ENCODE measurements at places on chromosomes 13 and 19.

GRCh38 chr19:3987619-3988371, 2.5 kb upstream of the EEF2 start:
- peak; percentile 79 for DNase-seq

DNA sequence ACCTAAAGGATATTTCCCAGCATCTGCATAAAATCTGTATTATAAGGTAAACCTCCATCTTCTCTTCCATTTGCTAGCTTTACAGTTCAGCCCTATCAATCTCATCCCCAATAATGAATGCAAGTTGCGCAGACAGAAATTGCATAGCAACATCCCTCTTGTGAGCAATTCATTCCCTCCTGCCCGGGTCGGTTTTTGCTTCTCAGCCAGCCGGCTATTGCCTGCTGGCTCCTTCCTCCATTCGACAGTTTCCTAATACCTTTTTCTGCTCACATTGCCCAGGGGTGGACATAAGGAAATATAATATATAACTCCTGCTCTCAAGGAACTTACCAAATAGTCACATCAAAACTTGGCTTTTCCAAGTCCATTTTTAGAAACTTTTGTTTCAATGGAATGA, 125.2 kb downstream of the FGF9 start:
- no peak for DNase-seq

DNA sequence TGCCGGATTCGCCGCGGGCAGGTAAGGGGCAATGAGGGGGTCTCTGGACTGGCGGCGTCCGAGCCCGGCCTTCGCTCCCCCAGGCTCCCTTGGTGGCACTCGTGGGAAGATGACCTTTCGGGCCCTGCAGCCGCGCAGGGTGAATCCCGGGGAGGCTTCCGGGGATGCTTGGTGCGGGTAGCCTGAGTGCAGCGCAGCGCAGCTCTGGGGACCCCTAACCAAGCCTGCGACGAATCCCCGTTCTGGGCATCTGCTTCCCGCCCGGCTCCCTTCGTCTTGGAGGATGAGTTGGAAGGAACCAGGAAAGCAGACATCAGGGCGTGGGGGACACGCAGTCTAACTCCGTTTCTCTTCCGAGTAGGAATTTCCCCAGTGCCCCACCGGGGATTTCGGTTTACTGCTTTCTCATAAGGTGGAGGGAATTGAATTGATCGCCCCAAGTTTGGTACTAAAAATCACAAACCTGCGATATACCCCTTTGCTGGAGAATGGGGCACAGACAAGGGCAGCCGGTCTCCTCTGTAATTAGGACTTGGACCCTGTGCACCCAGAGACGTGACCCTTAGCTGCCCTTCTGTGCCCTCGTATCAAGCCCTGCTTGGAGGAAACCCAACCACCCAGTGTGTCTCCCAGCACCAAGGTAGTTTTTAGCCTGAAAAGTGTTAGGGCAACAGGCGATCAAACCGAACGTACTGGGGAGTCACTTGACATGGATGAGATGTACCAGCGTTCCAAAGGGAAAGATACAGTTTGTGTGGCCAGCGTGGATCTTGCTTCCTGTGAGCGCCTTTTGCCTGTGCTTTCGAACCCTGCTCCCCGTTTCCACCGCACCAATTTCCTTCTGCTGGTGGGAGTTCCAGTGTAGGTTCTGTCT, 1.0 kb downstream of the GPC5 start:
- no peak for DNase-seq

DNA sequence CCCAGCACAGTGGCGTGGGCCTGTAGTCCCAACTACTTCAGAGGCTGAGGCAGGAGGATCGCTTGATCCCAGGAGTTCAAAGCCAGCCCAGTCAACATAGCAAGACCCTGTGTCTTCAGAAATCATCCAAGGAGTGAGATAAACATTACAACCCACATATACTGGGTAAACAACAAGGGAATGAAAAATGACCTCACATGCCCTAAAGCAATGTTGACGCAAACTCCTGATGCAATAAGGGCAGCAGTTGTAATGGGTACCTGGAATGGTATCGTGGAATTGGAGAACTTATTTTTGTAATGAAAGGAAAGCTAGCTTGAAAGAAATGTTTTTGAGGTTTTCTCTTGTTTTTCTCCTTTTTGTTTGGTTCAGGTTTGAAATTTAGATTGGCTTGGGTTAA, 24.5 kb upstream of the LGALS16 start:
- DNase-seq: no peak

- DNase-seq: no peak
Observed at GRCh38 chr13:32940601-32941000, 75.6 kb upstream of the KL start.

DNA sequence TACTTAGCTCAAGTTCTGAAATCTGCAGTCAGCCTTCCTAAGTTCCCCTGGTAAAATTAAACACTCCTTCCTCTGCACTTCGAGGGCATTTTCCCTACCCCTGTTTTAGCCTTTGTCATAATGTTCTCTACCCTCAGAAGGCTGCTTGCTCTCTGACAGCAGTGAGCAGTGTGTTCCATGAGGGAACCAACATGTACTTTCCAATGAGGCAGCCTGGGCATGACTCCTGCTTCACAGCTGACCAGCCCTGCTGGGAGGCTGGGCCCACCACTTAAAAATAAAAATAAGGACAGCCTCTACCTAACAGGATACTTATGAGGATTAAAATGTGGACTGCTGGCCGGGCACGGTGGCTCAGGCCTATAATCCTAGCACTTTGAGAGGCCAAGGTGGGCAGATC, 26.4 kb downstream of the RUBCNL start:
- no peak for DNase-seq

GRCh38 chr13:21529146-21529893, 70.2 kb upstream of the ZDHHC20 start:
- no peak for DNase-seq

DNA sequence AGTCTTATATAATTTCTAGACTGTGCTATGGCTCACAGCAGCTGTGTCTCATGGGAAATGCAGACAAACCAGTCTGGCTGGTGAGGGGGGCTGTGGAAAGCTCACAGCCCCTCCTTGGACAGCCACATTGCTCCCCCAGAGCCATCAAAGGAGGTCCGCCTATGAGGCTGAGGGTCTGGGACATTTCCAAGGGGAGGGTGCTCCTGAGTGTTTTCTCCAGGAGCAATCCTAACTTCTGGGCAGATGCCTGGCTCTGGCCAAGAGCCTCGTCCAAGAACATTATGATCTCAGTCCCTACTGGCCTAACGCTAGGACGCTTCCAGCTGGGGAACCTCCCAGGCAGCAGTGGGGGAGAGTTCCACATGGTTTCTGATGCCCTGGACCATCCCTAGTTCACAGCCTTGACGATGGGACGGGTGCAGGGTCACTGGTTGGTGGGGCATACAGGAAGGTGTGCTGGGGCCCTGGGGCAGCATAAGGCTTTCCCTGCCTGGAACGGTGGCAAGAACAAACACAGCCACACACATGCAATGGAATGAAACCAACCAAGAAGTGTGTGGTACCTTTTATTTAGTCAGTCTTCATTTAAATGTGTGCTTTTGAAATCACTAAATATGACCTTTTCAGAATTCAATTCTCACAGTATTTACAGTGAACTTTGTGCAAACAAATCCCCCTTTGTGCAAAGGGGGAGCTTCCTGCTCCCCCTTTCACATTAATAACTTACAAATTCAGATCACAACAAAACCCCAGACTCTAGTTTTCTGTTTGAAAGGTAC, 60.6 kb downstream of the CDADC1 start:
- no peak for DNase-seq
